Left kidney (tissue), 8 donors: ENCODE measurements at places on chromosomes 6 and 20. TPM values are rescaled to one million over a fixed set of nuclear protein-coding genes. Genes with fewer than 3 reads are reported as not detected.

The ENPP3 gene
- polyA plus RNA-seq = 13.0 TPM

The PAQR8 gene
- polyA plus RNA-seq = 26.3 TPM

The MOG gene
- polyA plus RNA-seq = not detected

The FKBP1C gene
- 2.1 TPM for polyA plus RNA-seq

The GRM1 gene
- 0.18 TPM for polyA plus RNA-seq

The ARFGEF3 gene
- polyA plus RNA-seq = 8.5 TPM
